NCI-H1694 treated with DMSO at 0.1 percent for 48 hours (cell line): ENCODE measurements at places on chromosomes 5 and 9.
A peak's percentile ranks its signal among the peaks of the same experiment; 100 is the strongest.

GRCh38 chr9:128484686-128485413 is 19.7 kb upstream of the GLE1 start:
- no peak for DNase-seq

GRCh38 chr9:115226152-115226551 is 108.2 kb upstream of the TNC start:
- no peak for DNase-seq

DNA sequence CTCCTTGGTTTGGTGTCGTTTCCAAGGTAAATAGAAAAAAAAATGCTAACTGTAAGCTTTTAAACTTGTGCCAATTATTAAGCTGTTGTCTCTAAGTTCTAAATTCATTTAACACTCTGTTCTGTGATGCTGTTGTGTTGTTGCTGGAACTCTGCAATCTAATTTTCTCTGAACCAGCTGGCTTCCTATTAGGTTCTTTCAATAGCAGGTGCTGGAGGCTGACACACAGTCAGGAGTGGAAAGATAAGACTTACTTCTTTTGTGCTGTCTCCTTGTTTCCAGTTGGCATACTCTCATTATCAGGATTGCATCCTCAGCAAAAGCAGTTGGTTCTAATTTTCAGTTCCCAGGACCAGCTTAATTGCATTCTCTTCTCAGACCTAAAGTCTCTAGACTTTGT is 1252.6 kb upstream of the NUDT12 start:
- peak; percentile 25 for DNase-seq

DNA sequence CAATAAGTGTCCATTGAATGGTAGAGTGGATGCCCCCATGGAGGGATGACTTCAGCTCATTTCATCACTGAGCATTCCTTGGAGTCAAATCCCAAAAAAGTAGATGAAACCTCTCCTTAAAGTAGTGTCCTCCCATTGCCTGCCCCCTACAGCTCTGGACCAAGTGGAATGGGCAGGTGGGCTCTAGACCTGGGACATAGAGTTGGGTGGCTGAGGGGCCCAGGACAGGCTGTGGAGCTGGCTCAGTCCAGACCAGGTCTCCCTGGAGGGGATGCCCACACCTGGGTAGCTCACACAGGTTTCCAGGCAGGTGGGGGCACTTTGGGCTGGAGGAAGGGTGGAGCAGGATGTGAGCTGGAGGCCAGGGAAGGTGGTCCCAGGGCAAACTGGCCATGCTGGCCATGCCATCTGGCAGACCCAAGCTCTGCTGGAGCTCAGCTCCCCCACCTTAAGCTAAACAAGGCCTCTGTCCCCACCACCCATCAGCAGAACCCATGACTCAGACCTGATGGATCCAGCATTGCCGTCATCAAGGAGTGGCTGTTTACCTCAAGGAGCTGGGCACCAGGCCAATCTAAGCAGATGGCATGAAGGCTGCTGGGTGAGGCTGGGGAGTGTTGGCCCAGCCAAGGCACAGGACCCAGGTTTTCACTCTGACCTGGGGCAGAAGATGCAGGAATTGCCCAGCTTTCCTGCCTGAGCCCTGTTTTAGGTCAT is 6.2 kb upstream of the SPINK4 start:
- DNase-seq, result no peak

GRCh38 chr9:95796029-95796428 is 79.5 kb upstream of the ERCC6L2 start:
- no peak for DNase-seq

GRCh38 chr5:158720281-158720680 is 379.4 kb downstream of the EBF1 start:
- DNase-seq, result no peak

DNA sequence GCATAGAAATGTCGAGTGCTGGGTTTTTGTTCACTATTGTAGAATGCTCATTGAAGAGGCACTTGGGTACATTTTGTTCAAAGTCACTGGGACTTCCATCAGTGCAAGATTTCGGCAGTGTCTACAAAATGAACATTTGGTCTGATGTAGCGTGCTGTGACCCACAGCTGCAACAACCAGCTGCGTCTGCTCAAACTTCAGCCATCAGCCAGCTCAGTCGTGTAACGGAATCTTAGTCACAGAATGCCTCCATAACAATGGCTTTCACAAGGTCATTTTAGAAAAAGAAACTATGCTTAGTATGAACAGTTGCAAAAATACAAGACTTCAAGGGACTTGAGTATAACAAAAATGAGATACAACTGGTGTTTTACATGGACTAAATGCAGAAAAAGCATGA is 828.1 kb upstream of the GRAMD2B start:
- DNase-seq, result no peak

- DNase-seq, result no peak
Observed at GRCh38 chr5:13624283-13625074, 320.0 kb downstream of the DNAH5 start.

- DNase-seq, result no peak
Observed at GRCh38 chr5:107680799-107681198, 10.1 kb upstream of the EFNA5 start.

DNA sequence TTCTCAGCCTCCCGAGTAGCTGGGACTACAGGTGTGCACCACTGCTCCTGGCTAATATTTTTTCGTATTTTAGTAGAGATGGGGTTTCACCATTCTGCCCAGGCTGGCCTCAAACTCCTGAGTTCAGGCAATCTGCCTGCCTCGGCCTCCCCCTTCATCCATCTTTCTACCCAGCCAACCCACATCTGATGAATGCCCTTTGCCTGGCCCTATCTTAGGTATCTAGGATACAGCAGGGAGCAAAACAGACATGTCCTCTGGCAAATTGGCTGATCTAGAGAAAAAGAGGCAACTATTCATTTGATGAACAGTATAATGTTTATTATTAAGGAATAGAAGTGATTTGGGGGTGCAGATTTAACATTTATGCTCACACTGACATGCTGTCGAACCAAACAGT is 123.0 kb downstream of the TRIO start:
- no peak for DNase-seq

GRCh38 chr9:18405240-18405639 is 68.7 kb upstream of the ADAMTSL1 start:
- peak; percentile 9 for DNase-seq

- DNase-seq, result no peak
Observed at GRCh38 chr5:158769696-158770095, 330.0 kb downstream of the EBF1 start.

DNA sequence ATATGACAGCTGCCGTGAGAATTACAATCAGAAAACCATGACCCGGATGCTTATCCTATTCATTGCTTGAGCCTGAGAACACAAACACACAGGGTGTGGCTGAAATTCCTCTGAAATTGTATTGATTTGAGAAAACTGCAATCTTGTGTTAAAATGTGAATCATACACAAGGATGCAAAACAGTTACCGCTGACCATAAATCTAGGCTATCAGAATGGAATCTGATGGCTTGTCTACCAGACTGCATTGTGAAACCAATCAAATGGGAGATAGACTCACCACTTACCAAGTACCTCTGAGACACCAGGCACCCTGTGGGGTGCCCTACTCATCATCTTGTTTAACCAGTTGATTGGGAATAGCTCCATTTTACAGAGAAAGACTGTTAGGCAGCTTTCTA is 188.7 kb upstream of the MSX2 start:
- no peak for DNase-seq

- no peak for DNase-seq
Observed at GRCh38 chr9:73138516-73138915, 13.1 kb upstream of the ANXA1 start.

DNA sequence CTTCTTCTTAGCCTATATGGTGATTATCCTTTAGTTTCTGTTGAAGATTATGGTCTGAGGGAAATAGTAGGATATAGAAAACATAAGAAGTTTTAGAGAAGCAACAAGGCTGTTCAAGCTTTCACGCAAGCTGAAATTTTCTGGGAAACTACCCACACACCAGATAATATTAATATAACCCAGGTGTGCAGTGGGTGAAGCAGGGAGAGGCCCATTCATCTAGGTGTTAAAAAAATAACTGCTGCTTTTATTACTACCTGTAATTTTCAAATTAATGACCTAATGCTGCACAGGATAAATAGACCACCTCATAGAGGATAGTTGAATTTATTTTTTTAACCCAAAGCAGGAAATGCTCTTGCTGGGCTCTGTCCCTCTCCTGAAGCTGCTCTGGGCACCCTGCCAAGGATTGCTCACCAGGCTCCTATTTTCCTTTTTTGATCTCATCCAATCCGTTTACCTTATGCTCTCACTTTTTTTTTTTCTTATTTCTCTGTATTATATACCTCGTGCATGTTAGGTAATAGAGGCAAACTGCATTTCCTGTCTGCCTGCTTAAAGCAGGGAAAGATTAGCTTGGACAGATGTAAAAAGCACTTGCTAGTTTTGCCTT is 124.3 kb upstream of the SLC12A2 start:
- DNase-seq, result peak; percentile 62

DNA sequence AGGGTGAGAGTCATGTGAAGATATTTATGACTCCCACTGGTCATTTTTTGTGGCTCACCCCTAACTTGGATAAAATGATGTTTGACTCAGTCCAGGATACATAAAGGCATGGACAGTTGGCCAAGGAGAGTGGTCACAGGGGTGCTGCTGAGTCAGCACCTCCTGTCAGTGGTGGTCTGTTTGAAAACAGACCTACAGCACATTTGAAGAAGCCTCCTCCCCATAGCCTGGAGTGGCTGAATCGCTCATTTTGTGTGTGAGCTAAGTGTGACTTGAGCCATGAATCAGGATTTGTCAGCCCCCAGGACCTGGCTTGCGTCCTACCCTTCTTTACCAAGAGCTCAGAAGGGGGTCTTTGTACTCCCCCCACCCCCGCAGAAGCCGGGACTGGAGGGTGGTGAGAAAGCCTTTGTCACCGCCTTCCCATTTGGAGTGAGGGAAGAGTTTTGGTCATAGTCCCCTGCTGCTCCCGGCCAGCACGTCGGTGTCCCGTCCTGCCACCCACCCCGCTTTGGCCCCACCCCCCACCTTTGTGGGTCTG is 35.6 kb downstream of the TRIO start:
- DNase-seq, result no peak

GRCh38 chr5:117379521-117379920 is 804.9 kb upstream of the SEMA6A start:
- no peak for DNase-seq

DNA sequence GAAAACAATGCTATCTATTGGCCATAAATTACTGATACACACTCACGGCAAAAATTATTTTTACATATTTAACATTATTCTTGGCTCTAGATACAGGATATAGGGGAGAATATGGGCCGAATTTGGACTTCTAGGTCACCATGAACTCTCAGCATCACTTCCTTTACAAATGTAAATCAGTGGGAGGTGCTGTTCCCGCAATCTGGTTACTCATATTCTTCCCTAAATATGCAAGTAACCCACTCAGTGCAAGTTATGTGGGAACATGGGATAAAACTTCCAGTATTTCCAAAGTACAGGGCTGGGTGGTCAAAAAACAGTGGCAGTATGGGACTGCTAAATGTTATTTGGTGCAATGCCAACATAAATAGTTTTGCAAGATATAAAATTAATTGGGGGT is 145.6 kb downstream of the PPP2R2B start:
- no peak for DNase-seq

GRCh38 chr9:124590889-124591641 is 83.9 kb upstream of the NR5A1 start:
- DNase-seq, result peak; percentile 20

DNA sequence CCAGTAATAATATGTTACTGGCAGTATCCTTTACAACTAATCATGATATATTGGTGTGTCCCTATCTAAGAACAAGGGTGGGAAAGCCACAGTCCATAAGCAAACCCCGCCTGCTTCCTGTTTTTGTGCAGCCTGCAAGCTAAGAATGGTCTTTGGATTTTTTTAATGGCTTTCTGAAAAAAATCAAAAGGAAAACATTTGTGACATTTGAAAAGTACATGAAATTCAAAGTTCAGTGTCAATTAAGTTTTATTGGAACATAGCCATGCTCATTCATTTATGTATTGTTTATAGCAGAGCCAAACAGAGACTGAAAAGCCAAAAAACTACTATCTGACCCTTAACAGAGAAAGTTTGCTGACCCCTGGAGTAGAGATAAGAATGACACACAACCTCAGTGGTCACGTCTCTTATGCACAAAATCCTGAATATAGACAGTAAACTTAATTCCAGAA is 12.8 kb upstream of the TMEM245 start:
- no peak for DNase-seq

DNA sequence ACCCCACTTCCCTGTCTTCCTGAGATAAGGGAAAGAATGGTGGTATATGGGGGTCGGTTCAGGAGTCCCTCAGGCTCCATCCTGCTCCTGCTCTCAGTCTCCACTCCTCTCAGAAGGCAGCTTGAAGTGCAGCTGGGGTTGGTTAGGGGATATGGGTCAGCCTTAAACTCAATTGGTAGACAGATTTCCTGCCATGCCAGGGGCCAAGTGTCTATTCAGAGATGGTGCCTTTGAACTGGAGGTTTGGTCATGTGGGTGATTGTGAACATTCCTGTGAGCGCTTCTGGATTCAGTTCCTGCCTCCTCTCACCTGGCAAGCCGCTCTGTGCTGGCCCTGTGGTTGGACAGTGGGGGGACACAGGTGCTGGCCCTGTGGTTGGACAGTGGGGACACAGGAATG is 35.1 kb downstream of the CACNA1B start:
- no peak for DNase-seq

DNA sequence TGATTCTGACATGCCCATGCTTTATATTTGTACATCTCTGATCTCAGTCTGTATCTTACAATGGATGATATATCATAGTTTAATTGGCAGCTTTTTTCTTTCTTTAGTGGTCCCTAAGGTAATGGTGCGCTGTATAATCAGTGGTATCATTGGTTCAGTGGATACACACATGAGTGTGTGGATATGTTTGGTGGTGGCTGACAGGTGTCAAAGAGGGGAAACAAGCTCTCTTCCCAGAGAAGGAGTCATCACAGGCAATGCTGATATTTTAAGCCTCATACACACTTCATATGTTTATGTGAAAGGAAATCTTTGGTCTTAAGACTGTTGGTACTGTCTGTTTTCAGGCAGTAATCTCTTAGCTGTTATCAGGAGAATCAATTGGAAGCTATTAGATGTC is 52.1 kb upstream of the KIAA1958 start:
- no peak for DNase-seq

DNA sequence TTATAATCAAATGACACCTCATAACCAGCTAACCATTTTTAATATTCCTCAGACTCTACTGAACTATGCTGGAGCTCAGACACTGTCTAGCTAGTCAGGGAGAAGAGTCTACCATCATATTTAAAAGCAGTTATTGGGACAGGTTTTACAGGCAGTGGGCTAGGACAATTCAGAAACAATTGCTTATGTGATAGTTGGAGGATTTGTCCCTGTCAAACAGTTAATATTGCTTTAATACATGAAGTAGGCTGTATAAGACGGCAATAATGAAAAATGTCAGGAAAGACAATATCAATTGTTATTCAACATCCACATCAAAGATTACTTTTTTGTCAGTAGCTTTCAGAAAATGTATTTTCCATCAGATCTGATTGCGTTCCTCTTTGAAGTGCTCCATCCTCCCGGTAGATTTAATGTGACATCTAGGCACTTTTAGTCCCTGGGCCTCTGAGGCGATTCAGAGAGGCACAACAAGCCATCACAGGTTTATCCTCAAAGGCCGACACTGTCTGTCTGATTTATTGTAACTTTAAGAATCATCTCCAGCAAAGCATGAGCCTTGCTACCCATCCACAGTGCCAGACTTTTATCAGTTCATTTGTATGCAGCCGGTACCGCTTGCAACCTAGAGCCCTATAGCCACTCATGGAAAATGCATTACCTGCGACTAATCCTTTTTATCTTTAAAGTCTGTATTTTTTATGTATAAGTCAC is 152.2 kb downstream of the PSAT1 start:
- no peak for DNase-seq

- DNase-seq, result no peak
Observed at GRCh38 chr9:83231039-83231438, 168.1 kb upstream of the RASEF start.
